Kasumi-1 (cell line): ENCODE measurements at places on chromosomes 7 and 10.

GRCh38 chr10:82409671-82410070 lies 534.7 kb downstream of the NRG3 start:
- no peak for DNase-seq

DNA sequence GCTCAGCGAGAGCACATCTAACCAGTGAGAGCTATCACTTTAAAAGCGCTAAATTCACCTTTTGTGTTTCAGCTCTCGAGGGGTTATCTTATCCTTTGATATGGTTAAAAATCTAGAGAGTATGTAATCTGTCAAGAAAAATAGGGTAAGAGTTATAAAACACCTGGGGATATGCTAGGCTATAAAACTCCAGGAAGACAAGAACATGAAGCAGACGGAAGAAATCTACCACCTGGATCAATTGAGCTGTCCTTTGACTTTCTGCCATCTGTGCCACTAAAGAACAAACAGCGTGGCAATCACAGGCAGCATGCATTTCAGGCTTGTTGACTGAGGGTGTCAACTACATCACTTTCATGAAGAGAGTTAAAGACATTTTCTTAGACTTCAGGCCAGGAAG lies 83.1 kb downstream of the ZNF248 start:
- DNase-seq = no peak

- no peak for DNase-seq
Measured at GRCh38 chr10:126126866-126127265, 230.5 kb downstream of the FANK1 start.

- no peak for DNase-seq
Measured at GRCh38 chr10:79436066-79436849, 9.2 kb downstream of the ZCCHC24 start.

- DNase-seq = no peak
Measured at GRCh38 chr7:155255071-155255470, 42.6 kb upstream of the INSIG1 start.

DNA sequence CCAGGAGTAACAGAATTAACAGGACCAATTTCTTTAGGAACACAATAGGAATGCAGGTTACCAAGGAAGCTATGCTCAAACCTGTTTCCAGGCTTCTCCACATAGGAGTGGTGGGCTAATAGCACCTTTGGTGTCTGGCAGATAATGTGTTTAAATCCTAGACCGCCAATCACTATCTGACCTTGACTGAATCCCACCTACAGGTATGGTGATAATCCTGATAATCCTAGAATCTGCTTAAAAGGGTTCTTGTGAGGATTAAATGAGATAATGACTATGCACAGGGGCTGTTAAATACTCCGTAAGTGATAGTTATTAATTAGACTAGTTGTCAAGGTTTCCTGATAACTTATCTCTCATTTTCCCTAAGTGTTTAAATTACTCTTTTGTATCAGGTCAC lies 81.2 kb downstream of the EPC1 start:
- DNase-seq = no peak
